ENCODE measurements at places on chromosomes 16 and 17.

- DNase-seq = no peak
Measured at GRCh38 chr16:82738699-82739098, 111.9 kb downstream of the CDH13 start.

GRCh38 chr17:21019976-21020586 lies 22.7 kb downstream of the USP22 start:
- DNase-seq = no peak

- no peak for DNase-seq
Measured at GRCh38 chr17:7079581-7080455, at the start of gene CLEC10A. Gene CLEC10A, minus strand, starts transcription at chr17:7080251. Its CDS starts 1,439 bp downstream, at chr17:7078812.

- DNase-seq = no peak
Measured at GRCh38 chr16:72963533-72964315, 84.2 kb downstream of the ZFHX3 start.

DNA sequence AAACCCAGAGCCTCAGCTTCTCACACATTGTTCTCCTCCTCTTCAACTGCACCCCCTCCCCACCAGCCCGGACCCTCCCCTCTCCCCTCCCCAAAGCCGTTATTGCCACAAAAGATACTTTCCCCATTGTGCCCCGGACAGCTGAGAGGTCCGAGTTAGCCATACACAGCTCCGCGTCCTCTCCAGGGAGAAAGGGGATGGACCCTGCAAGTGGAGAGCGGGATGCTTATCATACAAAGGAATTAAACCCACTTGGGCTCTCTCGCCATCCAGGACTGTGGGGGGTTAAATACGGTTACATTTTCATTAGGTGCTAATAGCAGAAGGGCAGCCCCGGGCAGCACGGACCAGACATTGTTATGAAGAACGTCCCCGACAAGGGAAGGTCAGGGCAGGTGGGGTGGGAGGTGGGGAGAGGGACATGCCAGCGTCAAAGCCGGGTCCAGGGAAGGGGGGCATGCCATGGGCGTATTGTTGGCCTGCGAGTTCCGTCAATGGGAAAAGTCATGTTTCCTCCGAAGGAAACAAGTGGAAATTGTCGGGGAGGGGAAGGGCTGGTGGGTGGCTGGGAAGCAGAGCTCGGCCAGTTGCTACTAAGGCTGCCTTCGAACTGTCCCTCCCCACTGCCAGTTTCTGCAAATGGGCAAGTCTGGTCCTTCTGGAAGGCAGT lies 99.1 kb downstream of the SOX9 start:
- DNase-seq = no peak

DNA sequence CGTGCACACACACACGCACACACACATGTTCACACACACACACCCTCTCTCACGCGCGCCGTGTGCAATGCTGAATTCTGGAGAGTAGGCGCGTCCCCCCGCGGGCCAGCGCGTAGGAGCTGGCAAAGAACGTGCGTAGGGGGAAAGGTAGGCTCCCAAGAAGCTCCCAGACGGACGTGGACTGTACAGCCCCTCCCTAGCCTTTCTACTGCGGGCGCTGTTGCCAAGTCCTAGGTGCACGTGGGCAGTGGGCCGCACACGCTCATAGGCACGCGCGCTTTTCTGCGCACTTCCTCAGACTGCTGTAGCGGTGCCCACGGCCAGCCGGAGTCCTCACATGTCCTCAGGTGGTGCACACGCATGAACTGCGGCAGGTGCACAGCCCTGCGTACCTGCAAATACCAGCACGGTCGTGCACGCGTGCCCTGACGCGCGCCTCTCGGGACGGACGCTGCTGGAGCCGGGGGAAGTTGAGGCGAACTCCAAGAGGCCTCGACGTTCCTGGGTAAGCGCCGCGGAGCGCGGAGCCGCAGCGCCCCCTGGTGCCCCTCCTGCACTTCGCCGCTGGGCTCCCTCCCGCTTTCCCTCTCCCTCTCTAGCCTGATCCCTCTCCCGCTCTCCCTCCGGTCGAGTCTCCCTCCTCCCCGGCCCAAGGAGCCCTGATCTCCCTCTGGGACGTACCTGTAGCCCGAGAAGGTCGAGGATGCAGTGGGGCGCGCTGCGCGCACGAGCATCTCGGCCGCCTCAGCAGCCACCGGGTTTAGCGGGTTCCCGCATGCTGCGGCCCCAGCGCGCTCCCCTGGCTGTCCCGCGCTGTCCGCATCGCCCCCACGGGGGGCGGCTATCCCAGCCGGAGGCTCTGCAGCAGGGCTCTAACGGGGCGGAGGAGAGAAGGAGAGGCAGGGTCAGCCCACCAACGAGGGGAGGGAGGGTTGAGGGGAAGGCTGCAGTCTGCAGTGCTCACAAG lies 749 bp downstream of the GRIN2A start:
- no peak for DNase-seq

GRCh38 chr17:32873114-32873513 lies 3.8 kb downstream of the MYO1D start:
- no peak for DNase-seq

Measured in stimulated activated CD8-positive, alpha-beta memory T cell treated with anti-CD3 and anti-CD28 coated beads, Interleukin-4, amount 100 ng/mL, for 4 hours (primary cell).